ENCODE measurements at places on chromosomes 4 and X.
A peak's percentile ranks its signal among the peaks of the same experiment; 100 is the strongest.

- no peak for DNase-seq
These were observed 103.7 kb downstream of the ATXN3L start for GRCh38 chrX:13216139-13216538.

DNA sequence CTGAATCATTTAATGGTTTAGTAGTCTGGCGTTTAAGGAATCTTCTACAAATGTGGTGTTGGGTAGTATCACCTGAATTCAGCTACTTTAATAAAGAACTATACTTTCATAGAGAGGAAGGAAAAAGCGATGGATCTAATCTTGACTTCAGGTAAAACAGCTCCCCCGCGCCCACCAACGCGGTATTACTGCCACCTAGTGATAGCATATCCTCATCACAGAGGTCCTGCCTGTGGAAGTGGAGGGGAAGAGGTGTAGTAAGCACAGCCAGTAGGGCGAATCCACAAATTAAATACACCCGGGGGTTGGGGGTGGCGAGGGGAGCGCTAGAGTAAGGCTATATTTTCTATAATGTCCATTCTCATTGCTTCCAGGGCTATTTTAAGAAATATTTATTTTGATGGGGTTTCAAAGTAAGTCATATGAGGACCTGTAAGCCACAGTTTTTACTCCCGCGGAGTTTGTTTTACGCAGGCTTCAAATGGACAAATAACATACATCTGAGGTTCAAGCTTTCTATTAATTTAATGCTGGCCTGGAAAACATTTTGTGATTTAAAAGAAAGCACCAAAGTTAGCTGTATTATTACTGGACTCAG lies 8.3 kb upstream of the DAPP1 start:
- no peak for DNase-seq

- no peak for DNase-seq
These were observed 41.0 kb downstream of the WWC2 start for GRCh38 chr4:183139972-183140570.

DNA sequence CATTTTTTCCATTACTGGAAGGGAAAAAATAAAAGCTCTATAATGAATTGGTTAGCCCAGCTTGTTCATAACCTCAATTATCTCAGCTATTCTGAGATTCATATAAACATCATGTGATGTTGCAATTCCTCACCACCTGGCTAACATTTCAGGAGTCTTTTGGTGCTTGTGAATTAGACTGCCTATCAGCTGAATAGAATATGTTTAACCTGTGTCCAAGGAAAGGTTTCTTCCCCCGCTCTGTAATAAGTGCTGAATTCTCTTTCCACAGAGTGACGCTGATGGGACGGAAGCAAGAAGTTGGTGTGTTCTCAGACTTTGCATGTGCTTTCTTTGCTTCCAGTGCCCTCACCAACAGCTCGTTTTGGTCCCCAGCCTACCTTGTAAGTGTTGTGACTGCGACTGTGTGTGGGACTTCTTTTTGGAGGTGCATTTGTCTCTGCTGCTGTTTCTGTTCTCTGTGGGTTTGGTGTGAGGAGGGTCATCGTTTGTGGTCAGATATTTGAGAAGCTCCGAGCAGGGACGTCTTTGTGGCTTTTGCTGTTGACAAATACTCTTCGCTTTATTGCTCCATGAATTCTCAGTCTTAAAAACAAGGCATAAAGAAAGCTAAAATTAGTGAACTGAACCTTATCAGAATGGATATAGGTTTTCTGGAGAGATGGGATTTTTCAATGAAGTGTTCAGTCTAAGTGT lies 61.7 kb downstream of the PPARGC1A start:
- no peak for DNase-seq

- DNase-seq: no peak
These were observed 987 bp downstream of the FREM3 start for GRCh38 chr4:143699331-143700045.

- no peak for DNase-seq
These were observed 96.2 kb upstream of the APOOL start for GRCh38 chrX:84907324-84907968.

- no peak for DNase-seq
These were observed 22.9 kb upstream of the NOCT start for GRCh38 chr4:138992676-138993075.

- DNase-seq: no peak
These were observed 60.0 kb downstream of the TIGD2 start for GRCh38 chr4:89171176-89171805.

- DNase-seq: no peak
These were observed 395.0 kb upstream of the FAT1 start for GRCh38 chr4:187118602-187119120.

- no peak for DNase-seq
These were observed 38.4 kb downstream of the CPLX1 start for GRCh38 chr4:787561-787981.

- peak; percentile 56 for DNase-seq
These were observed 15.2 kb upstream of the CXCL2 start for GRCh38 chr4:74114234-74114633.
